ENCODE measurements at places on chromosomes 1 and 21.
A peak's percentile ranks its signal among the peaks of the same experiment; 100 is the strongest.

DNA sequence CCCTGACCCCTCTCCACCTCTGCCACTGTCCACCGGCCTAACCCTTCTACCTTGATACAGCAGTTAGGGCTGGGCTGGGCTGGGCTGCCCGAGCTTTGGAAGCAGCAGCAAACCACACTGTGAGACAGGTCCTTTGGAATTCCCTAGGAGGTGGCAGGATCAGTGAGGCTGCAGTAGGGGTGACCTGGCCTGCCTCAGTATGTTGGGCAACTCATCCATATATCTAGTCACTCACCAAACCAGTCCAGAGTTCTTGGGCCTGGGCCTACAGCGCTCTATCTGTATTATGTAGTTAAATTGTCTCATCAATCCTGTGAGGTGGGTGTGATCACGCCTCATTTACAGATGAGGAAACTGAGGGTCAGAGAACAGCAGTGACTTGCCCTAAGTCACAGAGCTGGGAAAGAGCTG, 13.3 kb upstream of the SYNC start:
- no peak for DNase-seq

DNA sequence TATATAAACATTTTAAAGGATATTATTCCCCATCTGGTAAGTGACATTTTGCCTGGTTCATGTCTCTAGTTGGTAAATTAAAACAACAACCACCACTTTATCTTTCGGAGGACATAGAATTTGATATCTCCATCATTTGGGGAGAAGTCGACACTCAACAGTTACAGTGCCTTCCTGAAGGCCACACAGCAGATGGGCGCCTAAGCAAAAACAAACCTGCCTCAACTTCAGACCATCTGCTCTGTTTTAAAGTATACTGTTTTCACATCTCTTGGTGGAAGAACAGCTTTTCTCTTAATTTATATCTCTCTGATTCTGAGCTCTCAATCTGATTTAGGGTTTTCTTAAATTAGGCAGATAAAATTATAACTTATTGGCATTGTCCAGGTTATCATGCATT, 282.2 kb downstream of the RYR2 start:
- no peak for DNase-seq

GRCh38 chr1:219302697-219303096, 129.0 kb downstream of the LYPLAL1 start:
- DNase-seq, result no peak

- no peak for DNase-seq
Measured at GRCh38 chr1:198391393-198392020, 149.0 kb downstream of the ATP6V1G3 start.

GRCh38 chr1:25911162-25911561, 4.9 kb upstream of the STMN1 start:
- no peak for DNase-seq

GRCh38 chr21:34965200-34966174, 83.6 kb downstream of the RUNX1 start:
- DNase-seq, result no peak

GRCh38 chr21:17660862-17661261, 48.2 kb upstream of the BTG3 start:
- no peak for DNase-seq

GRCh38 chr1:23960291-23961020, 828 bp downstream of the PNRC2 start:
- DNase-seq, result no peak

- no peak for DNase-seq
Measured at GRCh38 chr1:68799096-68799495, 302.2 kb upstream of the DEPDC1 start.

DNA sequence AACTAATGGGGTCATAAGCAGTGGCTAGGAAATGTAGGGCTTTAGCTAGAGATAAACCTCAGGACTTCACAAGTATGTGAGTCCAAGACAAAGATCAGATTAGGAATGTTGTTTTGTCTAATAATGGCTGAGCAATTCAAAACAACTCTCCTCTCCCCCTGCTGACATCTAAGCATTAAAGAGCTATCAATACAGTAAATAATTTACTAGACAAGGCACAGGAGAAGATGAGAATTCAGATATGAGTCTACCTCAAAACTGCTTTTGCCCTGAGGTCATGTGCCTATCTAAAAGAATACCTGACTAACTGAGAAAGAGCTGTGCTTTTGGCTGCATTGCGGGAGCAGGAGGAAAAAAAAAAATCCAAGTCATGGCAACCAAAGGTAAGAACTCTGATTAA, 86.8 kb downstream of the SPATA17 start:
- DNase-seq, result no peak

DNA sequence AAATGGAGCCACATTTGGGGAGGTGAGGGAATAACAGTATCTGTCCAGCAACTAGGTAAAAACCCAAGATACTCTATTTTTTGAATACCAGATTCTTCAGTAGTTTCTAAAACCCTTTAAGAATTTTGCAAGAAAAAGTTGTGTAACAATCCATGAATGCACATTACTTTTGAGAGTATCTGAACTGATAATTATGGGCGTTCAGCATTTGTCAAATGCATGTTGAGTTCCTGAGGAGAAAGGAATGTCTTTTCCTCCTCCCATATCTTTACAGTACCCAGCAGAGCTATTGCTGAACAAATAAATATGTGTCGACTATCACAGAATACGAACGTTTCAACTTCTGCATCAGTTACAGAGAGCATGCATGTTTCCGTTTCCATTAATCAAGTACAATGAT, 104.5 kb downstream of the PCNX2 start:
- no peak for DNase-seq

DNA sequence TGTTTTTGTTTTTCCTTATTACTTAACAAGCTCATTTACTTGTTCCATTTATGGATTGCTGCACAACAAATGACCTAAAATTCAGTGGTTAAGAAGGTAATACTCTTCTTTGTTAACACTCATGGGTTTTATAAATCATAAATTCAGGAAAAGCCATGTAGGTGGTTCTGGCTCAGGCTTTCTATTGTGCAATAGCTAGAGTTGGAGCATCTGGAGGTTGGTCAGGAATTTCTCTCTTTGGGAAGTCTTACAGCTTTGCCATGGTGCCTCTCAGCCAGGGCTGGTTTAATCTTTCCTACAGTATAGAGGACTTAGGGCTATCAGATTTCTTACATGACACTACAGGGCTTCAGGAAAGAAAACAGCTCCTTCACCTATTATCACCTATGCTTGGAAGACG, 1677.1 kb downstream of the KCNT2 start:
- no peak for DNase-seq

GRCh38 chr1:43947061-43947873, 517 bp downstream of the IPO13 start:
- no peak for DNase-seq

- peak; percentile 1 for DNase-seq
Measured at GRCh38 chr1:103250441-103250861, 142.1 kb upstream of the COL11A1 start.

DNA sequence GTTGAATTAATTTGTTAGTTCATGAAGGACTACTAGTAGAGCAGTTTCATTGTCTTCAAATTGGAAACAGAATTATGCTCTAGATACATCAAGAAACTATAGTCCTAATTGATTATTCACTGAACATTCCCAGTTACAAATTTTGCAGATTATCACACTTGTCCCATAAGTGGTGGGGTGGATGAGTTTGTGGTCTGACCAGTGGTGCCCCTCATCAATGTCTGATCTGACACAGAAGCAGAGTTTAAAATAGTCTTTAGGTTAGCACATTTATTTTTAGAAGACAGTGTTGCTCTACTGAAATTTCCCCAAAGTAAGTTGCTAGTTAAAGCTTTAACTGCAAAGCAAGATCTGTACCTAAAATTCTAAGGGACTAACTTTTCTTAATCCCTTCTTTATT, 42.9 kb downstream of the INKA2 start:
- no peak for DNase-seq

DNA sequence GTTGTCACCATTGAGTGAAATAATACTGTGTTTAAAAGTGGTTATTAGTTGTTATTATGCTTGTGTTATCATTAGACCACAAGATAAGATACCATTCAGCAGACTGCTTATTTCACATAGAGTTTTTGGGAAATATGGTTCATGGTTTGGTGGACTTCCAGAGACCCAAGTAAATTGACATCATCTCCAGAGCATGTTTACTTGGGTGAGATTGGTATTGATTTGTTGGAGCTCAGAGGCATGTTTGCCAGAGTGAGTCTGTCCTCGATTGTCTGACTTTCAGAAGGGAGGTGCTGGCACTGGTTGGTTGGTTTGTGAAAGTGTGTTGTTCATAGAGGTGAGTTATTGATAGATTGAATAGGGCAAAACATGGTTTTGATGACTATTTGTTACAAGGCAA, 291.4 kb downstream of the TGFB2 start:
- DNase-seq, result no peak

DNA sequence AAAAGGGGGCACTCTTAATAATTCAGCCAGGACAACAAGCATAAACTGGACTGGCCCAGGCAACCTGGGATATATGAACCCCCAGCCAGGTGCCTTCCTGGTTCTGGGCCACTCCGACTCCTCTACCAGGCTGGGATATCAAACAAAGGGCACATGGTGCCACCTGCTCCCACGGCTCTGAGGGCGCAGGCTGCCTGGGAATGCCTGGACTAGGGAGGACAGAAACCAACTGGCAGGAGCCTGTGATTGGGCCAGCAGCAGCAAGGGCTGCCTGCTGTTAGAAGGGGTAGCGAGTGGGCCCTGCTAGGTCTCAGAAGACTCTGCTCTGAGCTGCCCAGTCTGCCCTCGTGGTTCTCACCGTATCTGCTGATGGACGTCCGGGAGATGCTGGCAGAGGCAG, 123.2 kb upstream of the CD34 start:
- no peak for DNase-seq

- DNase-seq, result no peak
Measured at GRCh38 chr1:61754545-61754944, 12.3 kb downstream of the PATJ start.

GRCh38 chr1:108749081-108749480, 2.6 kb downstream of the STXBP3 start:
- no peak for DNase-seq

- DNase-seq, result peak; percentile 99
Measured at GRCh38 chr1:11979851-11980675, at the start of gene MFN2. Gene MFN2 (plus strand): TSS chr1:11980444. CDS start chr1:11989169, 8,725 bp downstream.

- no peak for DNase-seq
Measured at GRCh38 chr1:226530591-226530990, 18.0 kb upstream of the STUM start.

DNA sequence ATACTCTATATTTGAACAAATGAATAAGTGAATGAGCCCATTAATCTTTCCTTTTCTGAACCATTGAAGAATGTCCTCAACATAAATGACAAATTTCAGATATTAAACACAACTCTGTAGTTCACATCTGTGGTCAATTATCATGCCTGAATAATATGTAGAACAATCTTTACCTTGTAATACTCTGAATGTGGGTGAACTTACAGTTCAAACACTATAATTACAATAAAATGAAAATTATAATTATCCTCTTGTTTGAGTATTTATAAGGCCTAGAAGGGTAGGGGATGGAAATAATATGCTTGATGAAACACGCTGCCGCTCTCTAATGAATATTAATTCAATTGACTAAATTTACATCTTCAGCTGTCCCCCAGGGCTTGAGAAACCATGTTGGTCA, 8.7 kb upstream of the SFPQ start:
- no peak for DNase-seq
